ENCODE measurements at places on chromosomes 6 and 20.

DNA sequence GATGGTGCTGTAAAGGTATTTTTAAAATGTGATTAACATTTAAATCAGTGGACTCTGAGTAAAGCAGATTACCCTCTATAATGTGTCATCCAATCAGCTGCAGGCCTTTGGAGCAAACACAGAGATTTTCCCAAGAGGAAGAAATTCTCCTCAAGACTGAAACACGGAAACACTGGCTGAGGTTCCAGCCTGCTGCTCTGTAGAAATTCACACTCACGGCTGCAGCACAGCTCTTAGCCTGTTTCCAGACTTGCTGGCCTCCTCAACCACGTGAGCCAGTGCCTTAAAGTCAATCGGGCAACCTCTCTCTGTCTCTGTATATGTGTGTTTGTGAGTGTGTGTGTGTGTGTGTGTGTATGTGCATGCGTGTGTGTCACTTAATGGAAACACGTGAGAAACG, 41.1 kb downstream of the PDE10A start:
- DNase-seq: no peak

GRCh38 chr20:48102076-48102787, 317.0 kb upstream of the SULF2 start:
- no peak for DNase-seq

GRCh38 chr6:37994223-37994622, 174.7 kb downstream of the ZFAND3 start:
- DNase-seq: no peak

DNA sequence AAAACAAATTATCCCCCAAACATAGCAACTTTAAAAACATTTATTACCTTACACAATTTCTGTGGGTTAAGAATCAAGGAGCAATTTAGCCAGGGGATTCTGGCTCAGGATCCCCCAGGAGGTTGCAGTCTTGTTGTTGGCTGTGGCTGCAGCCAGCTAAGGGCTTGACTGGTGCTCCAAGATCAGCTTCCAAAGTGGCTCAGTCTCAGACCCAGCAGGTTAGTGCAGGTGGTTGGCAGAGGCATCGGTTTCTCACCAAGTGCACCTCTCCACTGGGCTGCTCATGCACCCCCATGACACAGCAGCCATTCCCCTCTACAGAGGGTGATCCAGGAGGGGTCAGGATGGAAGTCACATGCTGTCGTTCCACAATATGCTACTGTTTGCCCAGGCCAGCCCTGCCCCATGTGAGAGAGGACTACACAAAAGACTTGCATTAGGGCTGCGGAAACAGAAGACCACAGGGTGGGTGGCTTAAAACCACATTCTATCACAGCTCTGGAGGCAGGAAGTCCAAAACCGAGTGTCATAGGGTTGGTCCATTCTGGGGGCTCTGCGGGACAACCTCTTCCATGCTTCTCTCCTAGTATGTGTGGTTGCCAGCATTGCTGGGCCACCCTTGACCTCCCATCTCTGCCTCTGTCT, 125.8 kb downstream of the C6orf118 start:
- no peak for DNase-seq

GRCh38 chr20:1802385-1803060, 92.7 kb upstream of the SIRPA start:
- DNase-seq: peak; percentile 42

DNA sequence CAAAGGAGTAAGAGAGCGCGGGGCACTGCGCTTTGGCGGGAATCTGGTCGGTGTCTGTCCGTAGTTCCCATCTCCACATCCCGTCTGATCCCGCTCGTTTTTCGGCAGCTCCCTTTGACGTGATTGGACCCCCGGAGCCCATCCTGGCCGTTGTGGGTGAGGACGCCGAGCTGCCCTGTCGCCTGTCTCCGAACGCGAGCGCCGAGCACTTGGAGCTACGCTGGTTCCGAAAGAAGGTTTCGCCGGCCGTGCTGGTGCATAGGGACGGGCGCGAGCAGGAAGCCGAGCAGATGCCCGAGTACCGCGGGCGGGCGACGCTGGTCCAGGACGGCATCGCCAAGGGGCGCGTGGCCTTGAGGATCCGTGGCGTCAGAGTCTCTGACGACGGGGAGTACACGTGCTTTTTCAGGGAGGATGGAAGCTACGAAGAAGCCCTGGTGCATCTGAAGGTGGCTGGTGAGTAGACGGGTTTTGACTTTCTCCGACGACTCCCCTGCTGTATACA, 1.4 kb downstream of the BTN1A1 start:
- peak; percentile 32 for DNase-seq

DNA sequence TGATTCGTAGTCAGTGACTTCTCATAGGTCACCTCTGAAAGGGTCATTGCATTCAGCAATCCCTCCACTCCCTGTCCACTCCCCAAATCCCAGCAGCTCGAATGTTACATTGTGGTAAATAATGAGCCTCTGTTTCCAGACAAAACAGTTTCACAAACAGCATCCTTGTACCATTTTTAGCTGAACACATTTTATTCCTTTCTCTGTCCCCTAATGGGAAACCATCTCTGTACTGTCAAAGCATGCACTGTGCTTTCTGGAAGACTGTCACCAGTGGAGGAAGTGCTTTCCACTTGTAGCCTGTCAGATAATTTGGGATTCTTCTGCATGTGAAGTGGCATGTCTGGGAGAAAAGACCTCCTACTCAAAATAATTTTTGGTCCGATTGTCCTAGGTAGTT, 82.0 kb downstream of the SLC35F1 start:
- no peak for DNase-seq

- no peak for DNase-seq
Measured at GRCh38 chr20:60300374-60300773, 342.2 kb downstream of the CDH26 start.

DNA sequence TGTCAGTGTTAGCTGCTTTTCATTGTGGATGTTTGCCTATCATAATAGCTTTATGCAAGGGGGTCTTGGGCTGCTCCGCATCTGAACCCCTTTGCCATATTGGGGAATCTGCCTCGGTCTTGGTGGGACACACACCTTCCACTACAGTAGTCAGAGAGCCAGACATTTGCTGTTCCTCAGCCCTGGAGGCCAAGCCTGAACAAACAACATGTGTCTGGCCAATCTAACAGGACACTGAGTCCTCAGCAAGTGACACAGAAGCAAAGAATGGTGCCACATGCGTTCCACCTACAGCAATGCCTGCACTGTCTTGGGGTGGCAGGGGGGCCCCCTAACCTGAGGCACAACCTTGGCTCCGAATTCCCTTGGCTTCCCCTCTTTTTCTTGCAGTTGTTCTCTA, 243.9 kb downstream of the LY86 start:
- DNase-seq: no peak

DNA sequence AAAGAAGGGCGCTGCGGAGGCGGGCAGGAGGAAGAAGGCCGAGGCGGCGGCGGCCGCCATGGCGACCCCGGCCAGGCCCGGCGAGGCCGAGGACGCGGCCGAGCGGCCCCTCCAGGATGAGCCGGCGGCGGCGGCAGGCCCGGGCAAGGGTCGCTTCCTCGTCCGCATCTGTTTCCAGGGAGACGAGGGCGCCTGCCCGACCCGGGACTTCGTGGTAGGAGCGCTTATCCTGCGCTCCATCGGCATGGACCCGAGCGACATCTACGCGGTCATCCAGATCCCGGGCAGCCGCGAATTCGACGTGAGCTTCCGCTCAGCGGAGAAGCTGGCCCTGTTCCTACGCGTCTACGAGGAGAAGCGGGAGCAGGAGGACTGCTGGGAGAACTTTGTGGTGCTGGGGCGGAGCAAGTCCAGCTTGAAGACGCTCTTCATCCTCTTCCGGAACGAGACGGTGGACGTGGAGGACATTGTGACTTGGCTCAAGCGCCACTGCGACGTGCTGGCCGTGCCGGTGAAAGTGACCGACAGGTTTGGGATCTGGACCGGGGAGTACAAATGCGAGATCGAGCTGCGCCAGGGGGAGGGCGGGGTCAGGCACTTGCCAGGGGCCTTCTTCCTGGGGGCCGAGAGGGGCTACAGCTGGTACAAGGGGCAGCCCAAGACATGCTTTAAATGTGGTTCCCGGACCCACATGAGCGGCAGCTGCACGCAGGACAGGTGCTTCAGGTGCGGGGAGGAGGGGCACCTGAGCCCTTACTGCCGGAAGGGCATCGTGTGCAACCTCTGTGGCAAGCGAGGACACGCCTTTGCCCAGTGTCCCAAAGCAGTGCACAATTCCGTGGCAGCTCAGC, 780 bp downstream of the ZCCHC3 start:
- DNase-seq: peak; percentile 41

GRCh38 chr6:161424421-161424820, 150.6 kb upstream of the AGPAT4 start:
- DNase-seq: no peak

GRCh38 chr6:89118931-89119330, 1.1 kb upstream of the SRSF12 start:
- DNase-seq: no peak

DNA sequence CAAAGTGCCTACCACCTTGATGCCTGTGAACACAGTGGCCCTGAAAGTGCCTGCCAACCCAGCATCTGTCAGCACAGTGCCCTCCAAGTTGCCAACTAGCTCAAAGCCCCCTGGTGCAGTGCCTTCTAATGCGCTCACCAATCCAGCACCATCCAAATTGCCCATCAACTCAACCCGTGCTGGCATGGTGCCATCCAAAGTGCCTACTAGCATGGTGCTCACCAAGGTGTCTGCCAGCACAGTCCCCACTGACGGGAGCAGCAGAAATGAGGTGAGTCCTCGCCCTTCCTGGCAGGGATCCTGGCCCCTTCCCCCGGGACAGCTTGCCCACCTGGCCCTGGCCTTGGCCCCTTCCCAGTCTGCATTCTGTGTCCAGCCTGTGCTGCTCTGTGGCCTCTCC, 17.9 kb downstream of the MAVS start:
- DNase-seq: no peak

DNA sequence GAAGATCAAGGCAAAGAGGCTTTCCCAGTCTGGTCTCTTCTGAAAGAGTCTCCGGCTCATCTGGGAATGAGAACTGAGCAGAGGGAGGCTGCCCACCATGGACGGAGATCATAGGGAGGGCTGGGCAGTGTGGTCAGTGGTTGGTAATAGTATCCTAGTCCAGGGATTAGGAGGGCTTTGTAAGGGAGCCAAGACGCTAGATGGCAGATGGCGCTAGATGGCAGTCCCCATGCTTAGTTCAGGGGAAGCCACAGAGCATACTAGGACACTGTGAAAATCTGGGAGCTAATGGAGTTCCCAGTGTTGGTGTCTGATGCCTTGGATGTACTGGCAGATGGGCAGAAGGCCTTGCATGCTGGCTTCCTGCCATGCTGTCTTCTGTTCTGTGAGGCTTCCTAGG, 21.7 kb upstream of the DAAM2 start:
- no peak for DNase-seq

DNA sequence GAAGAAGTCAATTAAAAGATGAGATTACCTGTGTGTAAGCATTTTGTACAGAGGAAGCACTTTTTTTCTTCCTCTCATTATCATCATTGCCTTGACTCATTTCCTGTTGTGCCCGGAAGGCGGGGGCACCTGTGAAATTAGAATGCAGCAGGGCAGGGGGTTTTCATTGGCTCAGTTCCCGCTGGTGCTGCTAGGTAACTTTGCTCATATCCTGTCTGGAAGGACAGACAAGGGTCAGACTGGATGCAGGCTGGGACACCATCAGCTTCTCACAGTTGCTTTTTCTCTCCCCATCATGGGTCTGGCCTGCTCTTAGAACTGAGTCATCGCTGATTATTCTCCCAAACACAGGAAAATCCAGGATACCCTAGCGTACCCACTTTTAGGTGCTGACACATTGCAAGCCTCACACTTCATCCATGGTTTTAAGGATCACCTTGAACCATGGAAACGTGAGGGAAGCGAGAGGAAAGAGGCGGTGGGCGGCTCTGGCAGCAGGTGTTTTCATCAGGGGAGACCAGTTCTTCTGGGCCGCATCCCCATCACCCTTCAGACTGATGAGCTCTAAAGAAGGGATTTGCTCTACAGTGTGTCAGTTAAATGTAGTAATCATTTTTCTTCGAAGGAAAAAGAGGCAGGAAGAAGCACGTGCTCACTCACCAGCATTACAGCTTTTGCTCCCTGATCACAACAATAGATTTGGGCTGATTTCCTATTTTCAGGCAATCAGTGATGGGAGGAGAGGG, 195.7 kb upstream of the SASH1 start:
- peak; percentile 13 for DNase-seq

GRCh38 chr20:22423190-22423832, 161.1 kb downstream of the FOXA2 start:
- no peak for DNase-seq

DNA sequence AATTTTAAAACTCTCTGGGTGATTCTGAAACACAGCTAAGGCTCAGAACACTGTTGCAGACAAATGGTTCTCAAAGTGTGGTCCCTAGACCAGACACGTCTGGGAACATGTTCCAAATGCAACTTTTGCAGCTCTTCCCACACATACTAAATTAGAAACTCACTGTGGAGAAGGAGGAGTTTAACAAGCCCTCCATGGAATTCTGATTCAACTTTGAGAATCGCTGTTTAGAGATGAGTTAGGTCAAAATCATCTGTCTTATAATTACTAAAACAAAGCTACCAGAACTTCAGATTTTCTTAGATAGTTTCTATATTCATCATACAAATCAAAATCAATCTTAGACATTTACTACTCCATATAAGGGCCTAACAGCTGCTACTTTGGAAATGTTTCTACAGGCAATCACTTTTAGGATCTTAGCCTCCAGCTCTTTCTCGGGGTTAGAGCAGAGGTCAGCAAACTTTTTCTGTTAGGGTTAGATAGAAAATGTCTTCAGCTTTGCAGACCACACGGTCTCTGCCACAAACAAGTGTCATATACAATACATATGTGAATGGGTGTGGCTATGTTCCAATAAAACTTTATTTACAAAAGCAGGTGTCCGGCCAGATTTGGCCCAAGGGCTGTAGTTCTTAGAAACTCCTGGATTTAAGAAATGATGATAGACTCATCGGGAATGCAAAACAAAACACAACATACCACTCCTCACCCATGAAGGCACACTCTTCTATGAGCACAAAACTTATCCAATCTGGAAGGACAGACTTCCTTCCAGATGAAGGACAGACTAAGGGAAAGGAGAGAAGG, 50.0 kb upstream of the ARHGAP18 start:
- DNase-seq: no peak

- no peak for DNase-seq
Measured at GRCh38 chr6:15876406-15876805, 213.6 kb upstream of the DTNBP1 start.

DNA sequence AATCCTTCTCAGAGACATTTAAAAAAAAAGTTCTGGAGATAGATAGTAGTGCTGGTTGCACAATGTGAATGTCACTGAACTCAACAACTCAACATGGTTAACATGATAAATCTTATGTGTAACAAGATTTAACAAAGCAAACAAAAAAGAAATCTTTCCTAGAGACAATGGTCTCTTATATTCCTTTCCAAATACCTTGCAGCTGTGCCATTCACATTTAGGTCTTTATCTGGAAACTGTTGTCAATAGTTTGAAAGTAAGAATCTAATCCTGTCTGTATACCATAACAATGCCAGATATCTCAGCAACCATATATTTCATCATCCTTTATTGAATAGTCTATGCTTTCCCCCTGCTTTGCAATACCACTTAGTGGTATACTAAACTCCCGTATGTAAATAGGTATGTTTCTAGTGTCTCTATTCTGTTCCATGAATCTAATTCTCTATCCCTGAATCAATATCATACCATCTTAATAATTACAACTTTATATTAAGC, 2.1 kb downstream of the SERAC1 start:
- DNase-seq: no peak

GRCh38 chr6:129490521-129491255, 219.3 kb downstream of the ARHGAP18 start:
- no peak for DNase-seq

Measured in naive thymus-derived CD8-positive, alpha-beta T cell (primary cell).